ENCODE measurements at places on chromosomes 5 and 9. TPM values are rescaled to one million over a fixed set of nuclear protein-coding genes. Genes with fewer than 3 reads are reported as not detected.
A peak's percentile ranks its signal among the peaks of the same experiment; 100 is the strongest.

DNA sequence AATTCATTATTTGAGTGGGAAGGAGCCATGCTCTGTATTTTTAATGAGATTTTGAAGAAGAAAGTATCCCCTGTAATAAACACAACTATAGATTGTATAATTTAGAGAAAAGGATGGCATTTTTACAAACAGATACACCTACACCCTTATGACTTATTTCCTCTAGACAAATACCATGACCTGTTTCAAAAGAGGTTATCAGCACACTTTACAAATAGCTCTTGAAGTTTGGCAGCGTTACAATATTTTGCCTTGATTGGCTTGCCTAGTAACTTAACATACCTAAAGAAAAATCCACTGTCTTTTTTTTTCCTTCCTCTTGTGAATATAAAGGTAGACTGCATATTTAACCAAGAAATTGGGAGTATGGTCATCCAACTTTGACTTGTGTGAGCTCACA, 28.5 kb upstream of the CETN3 start:
- DNase-seq = no peak

GRCh38 chr9:120783602-120784047, 9.6 kb downstream of the FBXW2 start:
- DNase-seq = no peak

- DNase-seq = no peak
Measured at GRCh38 chr5:149674686-149675085, 55.4 kb upstream of the PPARGC1B start.

- no peak for DNase-seq
Measured at GRCh38 chr5:122653087-122654017, 121.5 kb upstream of the SNX2 start.

DNA sequence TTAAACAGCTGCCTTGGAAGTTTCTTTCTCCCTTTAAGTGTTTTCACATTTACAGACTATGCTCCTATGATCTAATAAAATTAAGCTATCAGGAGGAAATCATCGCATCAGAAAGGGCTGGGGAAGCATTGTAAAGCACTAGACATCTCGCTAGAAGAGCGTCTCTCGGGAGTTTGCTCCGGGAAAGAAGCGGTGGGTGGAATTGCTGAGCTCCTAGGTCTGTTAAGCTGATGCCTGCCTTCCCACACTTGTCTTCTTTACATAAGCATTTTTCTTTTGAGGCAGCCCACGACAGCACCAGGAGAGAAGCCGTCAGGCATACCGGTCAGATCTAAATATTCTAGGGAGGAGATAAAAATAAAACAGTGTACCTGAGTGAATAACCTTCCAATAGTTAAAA, 541.7 kb upstream of the TUSC1 start:
- no peak for DNase-seq

GRM6 gene
- not detected for total RNA-seq

- no peak for DNase-seq
Measured at GRCh38 chr5:19498852-19499251, 489.1 kb downstream of the CDH18 start.

DNA sequence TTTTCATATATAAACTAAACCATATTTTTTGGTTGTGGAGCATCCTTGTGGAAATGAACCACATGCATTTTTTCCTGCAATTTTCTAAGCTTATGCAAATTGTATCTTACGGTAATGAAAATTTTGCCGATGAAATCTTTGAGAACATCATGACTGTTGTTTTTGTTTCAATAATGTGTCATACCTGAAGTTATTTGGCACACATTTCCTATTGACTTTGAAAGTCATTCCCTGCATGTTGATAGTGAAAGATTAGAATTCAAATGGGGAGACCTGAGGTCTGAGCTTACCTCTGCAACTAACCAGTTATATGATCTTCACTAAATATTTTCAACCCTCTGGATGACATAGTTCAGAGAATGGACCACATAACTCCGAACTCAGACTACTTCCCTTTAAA, 88.5 kb downstream of the PRR16 start:
- no peak for DNase-seq

SPDL1 gene
- total RNA-seq = 10.4 TPM

GRCh38 chr5:138659121-138659520, 83.9 kb upstream of the HSPA9 start:
- DNase-seq = no peak

DNA sequence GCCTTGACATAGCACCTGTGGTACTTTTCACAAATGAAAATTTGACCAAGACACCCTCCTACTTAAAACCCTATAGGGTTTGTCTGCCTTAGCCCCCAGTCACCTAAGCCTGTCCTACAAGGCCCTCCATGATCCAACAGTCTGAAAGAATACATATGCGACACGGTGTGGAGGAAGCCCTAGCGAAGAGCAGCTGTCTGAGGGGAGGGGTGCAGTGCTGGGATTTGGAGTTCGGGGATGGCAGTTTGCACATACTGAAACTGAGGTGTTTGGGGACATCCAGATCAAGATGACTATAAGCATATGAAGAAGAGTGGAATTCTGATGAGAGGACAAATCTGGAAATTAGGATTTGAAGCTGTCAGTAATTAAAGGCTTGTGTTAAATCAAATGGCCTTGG, 7.2 kb upstream of the MYORG start:
- DNase-seq = peak; percentile 8

- DNase-seq = no peak
Measured at GRCh38 chr5:55151923-55152842, 7.8 kb upstream of the GPX8 start.

GRCh38 chr5:10988622-10989021, 227.6 kb upstream of the DAP start:
- no peak for DNase-seq

DNA sequence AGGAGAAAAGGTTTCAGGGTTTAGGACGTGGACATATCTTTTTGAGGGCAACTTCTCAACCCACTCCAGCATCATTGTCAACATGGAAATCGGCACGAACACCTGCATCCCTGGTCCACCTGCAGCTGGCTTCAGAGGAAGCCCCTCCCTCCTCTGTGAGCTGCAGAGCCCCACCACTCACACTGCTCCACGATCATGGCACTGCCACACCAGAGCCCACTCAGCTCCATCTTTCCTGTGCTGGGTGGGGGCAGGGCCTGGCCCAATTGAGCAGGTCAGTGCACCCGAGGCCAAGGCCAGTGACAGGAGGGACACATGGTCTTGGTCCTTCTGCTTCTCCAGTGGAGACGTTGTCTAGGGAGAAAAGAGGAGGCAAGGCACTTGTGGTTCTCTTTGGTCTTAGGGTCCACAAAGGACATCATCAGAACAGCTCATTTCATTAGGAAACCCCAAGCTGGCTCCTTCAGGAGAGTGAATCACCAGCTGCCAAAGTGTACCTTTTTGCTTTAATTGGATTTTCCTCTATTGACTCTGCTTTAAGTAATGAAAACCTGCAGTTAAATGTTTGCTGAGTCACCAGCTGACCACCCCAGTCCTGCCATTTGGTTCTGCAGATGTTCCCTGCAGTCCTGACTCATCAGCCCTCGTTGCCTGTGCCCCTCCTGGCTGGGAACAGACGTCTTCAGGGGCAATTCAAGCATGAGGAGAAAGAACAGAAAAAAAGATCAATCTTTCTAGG, 56.2 kb downstream of the UBE2QL1 start:
- DNase-seq = no peak

ENHO gene
- 0.36 TPM for total RNA-seq
